MM.1S (cell line): ENCODE measurements at places on chromosomes 1 and 21.

- DNase-seq: peak; percentile 81
Measured at GRCh38 chr1:25232866-25233784, 823 bp upstream of the SYF2 start.

DNA sequence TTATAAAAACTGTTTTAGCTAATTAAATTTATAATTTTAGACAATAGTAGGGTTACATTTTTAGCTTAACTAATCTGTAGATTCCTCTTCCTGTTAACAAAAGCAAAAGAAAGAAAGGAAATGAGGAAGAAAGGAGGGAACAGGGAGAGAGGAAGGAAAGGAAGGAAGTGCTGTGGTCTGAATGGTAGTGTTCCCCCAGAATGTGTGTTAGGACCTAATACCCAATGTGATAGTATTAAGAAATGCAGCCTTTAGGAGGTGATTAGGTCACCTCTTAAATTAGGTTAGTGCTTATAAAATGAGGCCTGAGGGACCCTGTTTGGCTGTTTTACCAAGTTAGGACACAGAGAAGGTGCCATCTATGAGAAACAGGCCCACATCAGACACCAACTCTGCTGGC is 136.9 kb upstream of the SAMSN1 start:
- DNase-seq: no peak

DNA sequence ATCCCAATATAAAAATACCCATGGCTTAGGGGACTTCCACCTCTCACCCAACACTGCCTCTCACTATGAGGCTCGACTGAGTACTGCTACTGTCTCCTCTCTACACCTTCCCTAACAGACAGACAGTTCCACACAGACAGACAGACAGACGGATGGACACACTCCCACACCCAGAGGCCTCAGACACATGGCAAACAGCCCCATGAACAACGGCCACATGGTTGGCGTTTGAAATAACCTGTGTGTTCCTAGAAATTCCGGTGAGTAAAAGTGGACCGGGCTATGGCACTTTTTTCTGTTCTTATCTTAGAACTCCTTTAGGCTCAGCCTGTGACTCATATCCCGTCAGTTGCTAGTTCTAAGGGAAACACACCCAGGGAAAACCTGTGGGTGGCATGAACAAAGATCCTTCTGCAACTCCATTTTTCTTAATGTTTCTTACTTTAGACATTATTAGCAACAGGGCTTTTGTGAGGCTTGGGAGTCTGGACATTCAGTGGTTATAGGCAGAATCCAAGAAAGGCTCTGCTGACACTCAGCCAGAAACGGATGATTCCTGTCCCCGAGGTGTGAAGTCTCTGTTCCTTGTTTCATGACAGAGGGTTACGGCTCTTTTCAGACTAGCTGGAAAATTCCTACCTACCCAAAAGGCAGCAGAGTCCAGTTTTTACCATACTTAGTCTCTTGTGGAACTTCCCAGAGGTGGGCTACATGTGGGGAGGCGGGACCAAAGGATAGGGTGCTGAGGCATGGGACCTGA is 90.5 kb upstream of the TLR5 start:
- DNase-seq: no peak

- no peak for DNase-seq
Measured at GRCh38 chr1:161913482-161914140, 110.1 kb downstream of the OLFML2B start.

- DNase-seq: no peak
Measured at GRCh38 chr21:33661146-33661545, 18.8 kb downstream of the ITSN1 start.

GRCh38 chr1:77757066-77757584 is 2.5 kb downstream of the USP33 start:
- DNase-seq: no peak

GRCh38 chr1:4599951-4600481 is 54.4 kb upstream of the AJAP1 start:
- DNase-seq: no peak

- DNase-seq: peak; percentile 93
Measured at GRCh38 chr1:41891199-41891896, 27.4 kb downstream of the HIVEP3 start.

DNA sequence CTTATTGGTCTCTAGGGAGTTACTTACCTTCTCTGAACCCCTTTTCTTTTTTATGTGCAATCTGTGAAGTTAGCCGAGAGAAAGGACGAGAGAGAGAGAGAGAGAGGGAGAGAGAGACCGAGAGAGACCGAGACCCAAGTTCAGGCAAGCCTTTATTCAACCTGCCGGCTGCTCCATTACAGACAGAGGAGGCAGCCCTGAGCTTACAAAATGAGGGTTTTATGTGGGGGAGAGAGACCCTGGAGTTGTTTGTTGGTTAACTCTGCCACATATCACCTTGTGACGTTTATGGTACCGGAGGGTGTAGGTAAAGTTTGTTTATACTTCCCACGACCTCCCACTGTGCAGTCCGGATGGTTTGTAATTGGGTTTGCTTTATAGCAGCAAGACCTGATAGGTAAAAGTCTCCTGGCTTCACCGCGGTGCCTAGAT is 1.5 kb upstream of the MCOLN3 start:
- no peak for DNase-seq

DNA sequence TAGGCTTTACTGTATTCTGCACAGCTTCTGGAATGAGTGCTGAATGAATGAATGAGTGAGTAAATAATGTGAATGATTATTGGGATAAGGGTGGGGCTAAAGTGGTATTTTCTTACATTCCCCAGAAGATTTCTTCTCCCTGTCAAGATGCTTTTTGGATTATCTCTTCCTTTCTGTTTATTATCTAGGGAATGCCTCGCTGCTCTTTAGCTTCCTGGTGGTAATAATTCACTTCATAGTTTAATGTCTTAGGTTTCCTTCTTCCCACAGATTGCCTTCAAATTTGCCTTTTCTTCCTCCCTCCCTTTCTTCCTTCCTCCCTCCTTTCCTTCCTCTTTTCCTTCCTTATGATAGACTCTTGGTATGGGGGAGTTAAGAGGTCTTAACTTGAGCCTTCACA is 24.0 kb downstream of the DDR2 start:
- DNase-seq: no peak

DNA sequence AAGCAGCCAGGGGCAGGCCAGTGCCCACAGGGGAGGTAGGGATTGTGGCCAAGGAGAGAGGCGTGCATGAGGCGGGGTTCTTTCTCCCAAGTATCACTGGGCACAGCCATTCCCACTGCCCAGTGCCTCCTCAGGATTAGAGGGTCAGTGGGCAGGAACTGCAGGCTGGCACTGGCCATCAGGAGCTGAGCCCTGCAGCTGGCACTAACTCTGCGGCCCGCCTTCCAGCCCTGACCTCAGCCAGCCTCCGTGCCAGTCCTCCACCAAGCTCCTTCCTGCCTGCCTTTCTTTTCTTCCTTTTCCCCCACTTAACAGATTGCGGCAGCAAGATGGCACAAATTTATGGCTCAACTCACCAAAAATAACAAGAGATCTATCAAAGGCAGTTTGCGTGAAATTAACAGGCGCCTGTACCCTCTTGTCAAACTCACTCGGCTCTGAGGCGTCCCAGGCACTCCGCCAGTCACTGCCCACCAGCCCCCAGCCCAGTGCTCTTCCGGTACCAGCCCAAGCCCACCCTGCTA is 11.1 kb downstream of the ADGRB2 start:
- DNase-seq: no peak

DNA sequence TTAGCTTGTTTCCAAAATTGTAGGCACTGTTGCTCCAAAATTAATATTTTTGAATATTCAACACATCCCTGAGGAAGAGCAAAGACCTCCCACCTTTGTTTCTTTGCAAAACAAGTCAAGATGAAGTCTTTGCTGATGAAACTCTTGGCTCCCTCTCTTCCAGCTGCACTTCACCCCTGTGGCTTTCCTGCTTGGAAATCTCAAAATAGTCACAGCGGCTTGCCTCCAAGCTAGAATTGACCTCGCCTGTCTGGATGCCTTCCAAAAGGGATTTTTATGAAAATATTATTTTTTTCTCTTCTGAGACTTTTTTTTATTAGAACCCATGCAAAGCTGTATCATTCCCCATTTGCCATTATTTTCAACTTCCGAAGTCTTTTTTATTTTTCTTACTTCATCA is 71.1 kb upstream of the MROH9 start:
- no peak for DNase-seq
